ENCODE measurements at places on chromosomes 13 and 19.

GRCh38 chr13:94988654-94989053 lies 276.3 kb upstream of the SOX21 start:
- DNase-seq, result no peak

DNA sequence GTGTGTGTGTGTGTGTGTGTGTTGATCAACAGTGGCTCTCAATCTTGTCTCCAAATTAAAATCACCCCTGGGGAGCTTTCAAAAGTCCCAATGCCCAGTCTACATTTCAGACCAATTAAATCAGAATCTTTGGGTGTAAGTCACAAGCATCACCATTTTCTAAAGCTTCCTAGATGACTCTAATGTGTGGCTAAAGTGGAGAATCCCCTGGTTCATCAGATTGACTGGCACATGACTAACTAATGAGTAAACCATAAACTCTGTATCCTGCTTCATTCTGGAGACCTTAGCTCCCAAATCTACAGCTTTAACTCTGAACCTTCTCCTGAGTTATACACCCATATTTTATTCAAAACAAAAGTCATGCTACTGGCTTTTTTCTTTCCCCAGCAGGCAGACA lies 131.3 kb downstream of the SUCLA2 start:
- no peak for DNase-seq

- DNase-seq, result no peak
Observed at GRCh38 chr19:55459950-55460657, 1.3 kb downstream of the ISOC2 start.

DNA sequence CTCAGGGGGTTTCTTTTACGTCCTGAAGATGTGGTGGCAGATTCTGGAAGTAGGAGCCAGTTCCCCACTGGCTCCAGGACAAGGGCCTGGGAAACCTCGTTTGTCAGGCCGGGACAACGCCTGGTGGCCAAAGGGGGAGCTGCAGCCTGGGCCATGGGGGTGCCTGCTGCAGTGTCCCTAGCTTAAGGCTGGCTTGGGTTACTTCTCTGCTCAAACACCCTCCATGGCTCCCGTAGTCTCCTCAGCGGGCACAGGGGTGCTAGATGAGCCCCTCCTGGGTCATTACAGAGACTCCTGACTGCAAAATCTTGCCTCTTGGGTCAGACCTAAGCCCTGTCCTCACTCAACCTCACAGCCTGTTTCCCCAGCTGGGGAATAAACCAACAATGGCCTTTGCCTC lies 14.7 kb downstream of the CILP2 start:
- no peak for DNase-seq

GRCh38 chr13:46796129-46796514 lies 839 bp downstream of the ESD start:
- DNase-seq, result no peak

GRCh38 chr19:19551853-19552192 lies 13.8 kb downstream of the CILP2 start:
- no peak for DNase-seq

DNA sequence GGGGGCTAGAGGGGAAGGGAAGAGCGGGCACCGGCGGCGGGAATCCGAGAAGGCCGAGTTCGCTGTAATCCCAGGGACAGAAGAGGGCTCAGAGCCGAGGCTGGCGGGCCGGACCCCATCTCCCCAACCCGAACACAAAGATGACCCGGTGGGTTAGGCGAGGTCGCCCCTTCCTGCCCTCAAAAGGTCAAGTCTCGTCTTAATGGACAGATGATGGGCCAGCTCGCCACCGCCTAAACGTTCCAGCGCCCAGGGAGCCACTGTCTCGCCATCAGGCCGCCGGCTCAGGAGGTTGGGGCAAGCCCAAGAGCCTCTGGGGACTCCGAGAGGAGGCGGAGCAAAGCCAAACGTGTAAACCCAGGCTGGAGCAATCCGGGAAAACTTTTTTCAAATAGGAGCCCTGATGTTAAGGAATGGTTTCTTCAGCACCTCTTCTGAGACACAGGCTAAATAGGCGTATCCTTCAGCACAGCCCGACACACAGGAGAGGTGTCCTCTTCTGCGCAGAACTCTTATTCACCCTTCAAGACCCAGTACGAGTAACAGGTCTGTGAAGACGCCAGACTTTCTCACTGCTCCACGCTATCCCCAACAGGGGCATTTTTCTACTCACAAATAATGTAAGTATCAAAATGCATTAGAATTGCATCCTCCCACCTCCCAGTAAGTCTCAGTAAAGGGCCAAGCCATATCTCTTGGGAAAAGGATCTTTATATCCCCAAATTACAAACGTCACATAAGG lies 6.3 kb upstream of the POU4F1 start:
- no peak for DNase-seq
